ENCODE measurements at places on chromosomes 12 and 14.

DNA sequence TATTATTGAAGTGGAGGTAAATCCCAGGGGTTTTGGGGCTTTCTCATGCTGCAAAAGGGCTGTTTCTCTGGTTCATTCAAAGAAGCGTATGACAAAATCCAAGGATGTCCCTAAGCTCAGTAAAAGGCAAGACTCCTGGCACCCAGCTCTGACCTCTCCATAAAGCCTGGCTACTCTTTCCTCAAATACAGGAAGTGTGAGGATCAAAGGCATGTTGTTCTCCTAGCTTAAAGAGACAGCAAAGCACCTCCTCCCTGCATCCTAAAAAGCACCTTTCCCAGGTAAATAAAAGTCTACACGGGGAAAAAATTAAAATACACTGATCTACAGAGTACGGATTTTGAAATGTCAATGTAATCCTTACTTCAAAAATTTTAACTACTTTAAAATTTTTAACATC lies 118.6 kb downstream of the LMNTD1 start:
- no peak for DNase-seq

GRCh38 chr12:91579516-91580263 lies 397.1 kb upstream of the DCN start:
- DNase-seq, result no peak

DNA sequence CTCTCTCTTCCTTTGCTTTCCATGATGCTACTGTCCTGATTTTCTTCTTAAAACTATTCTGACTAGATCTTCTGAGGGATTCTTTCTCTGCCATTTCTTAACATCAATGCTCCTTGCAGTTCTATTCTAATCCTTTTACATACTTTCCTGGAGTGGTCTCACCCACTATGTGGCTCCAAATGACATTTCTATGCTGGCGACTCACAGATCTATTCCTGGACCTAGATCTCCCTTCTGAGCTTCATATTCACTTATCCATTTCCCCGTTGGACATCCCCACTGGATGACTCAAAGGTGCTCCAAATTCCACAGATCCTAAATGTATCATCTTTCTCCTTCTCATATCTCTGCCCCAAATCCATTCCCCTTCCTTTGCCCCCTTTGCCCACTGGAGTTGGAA lies 4.1 kb downstream of the TEP1 start:
- no peak for DNase-seq

DNA sequence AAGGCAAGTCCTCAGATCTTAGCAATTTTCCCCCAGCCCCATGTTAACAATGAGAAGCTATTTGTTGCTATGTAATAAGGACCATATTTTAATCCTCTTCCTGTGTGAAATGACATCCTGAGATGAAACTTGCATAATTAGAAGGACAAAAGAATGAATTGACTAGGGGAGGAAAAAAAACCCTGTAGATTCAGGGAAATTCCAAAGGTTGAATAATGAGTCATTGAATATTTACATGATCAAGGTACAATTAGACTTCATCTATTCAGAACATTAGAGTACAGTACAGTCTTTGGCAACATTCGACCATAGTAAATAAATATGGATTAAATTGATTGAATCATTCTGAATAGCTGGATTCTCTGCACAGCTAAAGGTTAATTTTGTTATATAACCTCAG lies 9.4 kb downstream of the MYBPC1 start:
- no peak for DNase-seq

DNA sequence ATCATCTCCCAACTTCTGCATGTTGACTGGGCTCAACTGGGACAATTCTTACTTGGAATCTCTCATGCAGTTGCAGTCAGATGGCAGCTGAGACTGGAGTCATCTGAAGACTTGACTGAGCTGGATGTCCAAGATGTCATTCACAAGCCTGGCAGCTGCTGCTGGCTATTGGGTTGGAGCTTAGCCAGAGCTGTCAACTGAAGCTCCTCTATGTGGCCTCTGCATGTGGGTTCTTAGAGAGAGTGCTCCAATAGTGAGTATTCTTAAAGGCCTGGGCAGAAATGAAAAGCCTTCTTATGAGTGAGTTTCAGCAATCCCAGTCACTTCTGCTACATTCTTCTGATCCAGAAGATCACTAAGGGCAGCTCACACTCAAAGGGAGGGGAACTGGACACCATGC lies 440.9 kb downstream of the LRIG3 start:
- DNase-seq, result peak; percentile 7

DNA sequence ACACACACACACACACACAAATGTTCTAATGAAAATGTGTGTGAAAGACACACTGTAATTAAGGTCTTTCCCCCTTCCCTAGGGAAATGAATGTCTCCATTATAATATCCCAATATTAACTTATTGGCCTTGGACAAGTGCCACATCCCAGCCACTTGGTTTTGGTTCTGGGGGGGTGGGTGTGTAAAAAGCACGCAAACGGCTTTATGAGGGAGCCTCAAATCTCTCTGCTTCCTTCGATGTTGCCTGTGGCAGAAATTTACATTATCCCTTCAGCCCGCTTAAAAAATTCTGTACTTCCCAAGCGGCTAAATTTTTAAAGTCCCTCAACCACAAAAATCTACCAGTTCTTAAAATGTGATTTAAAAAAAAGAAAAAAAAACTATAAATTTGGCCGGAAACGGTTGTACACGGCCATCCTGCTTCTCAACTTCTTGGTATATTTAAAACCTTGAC lies 432 bp downstream of the C14orf93 start:
- DNase-seq, result no peak

DNA sequence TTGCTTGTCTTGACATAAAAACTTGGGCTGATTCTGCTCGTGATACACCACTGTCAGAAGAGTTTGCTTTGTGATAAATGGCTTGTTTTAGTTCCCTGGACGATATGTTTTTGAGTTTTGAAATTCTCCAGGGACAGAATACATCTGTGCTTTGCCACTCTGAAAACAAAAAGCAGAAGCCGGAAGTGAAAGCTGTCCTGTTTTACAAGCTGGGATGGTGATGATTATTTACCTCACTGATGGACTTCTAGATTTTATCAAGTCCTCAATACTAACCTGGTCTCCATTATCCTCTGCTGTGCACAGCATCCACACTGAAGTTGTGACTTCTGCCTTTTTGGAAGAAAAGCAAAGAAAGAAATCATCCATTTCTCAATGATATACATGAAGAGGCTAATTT lies 251.6 kb downstream of the TRHDE start:
- DNase-seq, result no peak

DNA sequence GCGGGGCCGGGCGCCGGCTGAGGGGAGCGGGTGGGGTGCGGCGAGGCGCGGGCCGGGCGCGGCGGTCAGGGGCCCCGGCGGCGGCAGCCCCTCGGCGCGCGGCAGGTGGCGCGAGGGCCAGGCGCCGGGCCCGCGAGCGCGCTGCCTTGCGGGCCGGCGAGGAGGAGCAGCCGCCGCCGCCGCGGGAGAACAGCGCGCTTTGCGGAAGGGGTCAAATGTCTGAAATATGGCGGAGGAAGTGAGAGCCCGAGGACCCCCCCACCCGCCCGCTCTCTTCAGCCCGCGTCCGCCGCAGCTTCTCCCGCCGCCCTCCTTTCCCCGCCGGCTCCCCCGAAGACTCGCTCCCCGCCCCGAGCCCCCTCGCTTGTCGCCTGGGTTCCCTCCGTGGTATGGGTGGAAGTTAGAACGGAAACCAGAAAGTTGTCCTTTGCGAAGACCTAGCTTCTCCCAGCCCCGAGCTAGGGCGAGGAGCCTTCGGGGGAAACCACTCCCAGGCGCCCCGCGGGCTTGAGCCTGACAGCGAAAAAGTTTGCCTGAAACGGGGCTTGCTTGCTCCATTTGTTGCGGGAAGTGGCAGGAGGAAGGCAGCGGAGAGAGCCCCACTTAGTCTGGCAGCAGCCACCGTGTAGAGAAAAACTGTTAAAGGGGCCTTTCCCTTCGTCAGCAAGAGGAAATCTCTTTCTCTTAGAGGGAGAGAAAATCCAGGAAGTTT lies 551 bp downstream of the RAP1B start:
- no peak for DNase-seq

DNA sequence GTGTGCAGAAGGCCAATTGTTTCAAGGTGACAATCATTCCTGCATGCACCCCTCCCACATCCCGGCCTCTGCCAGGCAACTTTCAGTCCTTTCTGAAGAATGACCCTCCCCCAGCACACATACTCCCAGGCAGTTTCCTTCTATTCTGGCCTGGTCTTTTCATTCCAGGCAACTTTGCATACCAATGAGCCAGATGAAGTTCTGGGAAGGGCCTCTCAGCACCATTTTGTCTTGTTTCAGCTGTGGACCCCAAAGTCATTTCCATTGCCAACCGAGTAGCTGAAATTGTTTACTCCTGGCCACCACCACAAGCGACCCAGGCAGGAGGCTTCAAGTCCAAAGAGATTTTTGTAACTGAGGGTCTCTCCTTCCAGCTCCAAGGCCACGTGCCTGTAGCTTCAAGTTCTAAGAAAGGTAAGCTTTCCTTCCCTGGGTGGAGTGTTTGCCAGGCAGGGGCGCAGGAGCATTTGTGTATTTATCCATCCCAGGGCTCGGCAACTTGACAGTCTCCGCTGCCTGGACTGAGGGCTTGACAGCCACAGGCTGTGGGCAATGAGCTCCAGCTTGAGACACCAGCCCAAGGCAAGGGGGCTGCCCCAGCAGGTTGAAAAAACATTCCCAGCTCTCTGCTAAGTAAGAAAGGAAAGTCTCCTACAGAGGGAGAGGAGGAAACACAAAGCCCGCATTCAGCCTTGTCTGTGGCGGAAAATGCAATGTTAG lies 16.4 kb downstream of the BCL2L14 start:
- no peak for DNase-seq

DNA sequence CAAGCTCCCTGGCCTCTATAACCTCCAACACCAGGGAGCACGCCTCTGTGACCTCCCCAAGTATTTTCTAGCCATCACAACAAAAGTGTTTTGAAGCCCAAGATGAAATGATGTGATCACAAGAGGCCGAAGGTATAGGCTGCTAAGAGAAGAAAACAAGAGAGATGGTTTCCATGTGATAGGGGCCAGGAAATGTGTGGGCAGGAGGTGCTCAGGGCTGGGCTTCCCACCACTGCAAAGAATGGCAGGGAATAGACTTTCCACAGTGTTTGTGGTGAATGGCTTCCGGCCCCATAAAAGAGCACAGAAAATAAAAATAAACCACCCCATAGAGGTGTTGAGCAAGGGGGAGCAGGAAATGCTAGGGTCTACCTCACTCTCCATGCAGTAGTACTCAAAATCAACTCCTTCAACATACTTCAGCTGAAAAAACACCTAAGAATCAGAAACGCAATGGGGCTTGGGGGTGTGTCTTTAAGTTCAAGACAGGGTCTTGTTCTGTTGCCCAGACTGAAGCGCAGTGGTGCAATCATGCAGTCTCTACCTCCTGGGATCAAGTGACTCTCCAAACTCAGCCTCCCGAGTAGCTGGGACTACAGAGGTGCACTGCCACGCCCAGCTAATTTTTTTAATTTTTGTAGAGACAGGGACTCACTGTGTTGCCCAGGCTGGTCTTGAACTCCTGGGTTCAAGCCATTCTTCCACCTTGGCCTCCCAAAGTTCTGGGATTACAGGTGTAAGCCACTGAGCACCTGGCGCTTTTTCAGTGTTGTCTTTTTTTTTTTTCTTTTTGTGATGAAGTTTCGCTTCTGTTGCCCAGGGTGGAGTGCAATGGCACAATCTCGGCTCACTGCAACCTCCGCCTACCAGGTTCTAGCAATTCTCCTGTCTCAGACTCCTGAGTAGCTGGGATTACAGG lies 27.1 kb downstream of the DAD1 start:
- DNase-seq, result no peak

DNA sequence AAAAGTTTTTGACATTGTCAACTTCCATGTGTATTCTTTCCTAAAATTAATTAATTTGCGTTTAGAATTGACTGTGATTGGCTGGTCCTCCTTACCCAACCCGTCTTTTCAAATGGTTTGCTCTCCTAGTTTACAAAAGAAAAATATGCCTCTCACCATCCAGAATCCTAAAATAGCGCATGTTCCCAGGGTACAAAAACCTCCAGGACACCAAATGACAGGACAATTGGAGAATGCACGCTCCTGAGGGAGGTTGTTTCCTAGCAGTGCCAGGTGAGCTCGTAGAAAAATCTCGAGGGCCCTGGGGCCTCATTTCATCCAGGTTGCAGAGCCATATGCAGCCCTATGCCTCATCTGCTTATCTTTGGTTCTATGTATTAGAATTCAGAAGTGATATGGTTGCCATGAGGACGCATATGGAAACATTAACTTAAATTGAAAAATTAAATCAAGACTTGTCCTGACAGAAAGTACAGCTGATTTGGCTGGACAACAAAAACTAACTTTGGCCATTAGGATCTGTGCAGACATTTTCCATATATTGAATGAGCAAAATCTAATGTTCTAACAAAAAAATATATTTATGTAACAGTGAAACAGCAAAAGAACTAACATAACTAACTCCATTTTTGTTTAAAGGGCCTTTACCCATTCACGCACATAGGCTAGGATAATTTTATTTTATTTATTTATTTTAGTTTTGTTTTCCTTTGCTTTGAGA lies 28.2 kb upstream of the EGLN3 start:
- DNase-seq, result no peak
